ENCODE measurements at places on chromosomes 1 and 21. TPM values are rescaled to one million over a fixed set of nuclear protein-coding genes. Genes with fewer than 3 reads are reported as not detected.

OR4F29 gene
- 0.31 TPM for total RNA-seq

KRTAP7-1 gene
- not detected for total RNA-seq

GJA8 gene
- total RNA-seq = not detected

KRTAP12-3 gene
- total RNA-seq = not detected

PER3 gene
- total RNA-seq = 15.2 TPM

LRRC39 gene
- 0.34 TPM for total RNA-seq

ZSWIM5 gene
- 3.3 TPM for total RNA-seq

LY9 gene
- not detected for total RNA-seq

LCE1C gene
- not detected for total RNA-seq

RGS8 gene
- not detected for total RNA-seq

MYBPHL gene
- 0.18 TPM for total RNA-seq

- DNase-seq = no peak
Observed at GRCh38 chr21:45017039-45017960, 57.1 kb upstream of the ADARB1 start.

DNA sequence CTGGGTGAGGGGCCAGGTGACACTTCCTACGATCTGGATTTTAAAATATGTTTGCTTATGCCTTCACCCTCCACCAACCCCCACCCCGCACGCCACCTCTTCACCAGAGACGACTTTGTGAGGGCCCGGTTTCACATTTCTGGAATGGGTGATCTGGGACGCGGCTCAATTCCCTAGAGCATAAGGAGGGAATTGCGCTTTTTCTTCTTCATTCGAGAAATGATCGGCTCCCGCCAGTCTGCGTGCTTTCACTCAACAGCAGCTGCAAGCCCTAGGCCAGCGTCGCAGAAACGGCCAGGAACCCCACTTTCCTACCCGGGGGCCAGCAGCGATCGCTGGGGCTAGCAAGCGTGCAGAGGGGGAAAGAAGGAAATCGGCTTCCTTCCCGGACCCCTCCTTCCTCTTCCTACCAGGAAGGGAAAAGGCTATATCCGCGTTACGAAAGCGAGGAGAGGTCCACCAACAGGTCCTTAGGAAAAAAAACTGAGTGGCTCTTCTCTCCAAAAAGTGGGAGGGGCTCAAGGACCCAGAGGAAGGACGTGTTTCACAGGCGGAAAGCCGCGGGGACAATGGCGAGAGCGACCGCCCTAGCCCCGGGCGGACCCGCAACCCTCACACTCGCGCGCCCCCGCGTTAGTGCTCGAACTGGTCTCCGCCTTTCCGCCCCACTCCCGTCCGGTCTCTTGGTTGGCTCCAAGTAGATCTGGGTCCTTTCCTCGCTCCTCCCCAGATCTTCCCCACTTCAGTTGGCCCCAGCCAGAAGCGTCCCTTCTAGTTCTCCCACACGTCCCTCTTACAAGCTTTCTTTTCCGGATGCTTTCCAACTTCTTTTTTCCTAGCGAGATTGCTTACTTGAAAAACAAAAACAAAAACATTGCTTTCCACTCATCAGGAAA lies 1.1 kb upstream of the ADAMTS1 start:
- DNase-seq = peak; percentile 70

DNA sequence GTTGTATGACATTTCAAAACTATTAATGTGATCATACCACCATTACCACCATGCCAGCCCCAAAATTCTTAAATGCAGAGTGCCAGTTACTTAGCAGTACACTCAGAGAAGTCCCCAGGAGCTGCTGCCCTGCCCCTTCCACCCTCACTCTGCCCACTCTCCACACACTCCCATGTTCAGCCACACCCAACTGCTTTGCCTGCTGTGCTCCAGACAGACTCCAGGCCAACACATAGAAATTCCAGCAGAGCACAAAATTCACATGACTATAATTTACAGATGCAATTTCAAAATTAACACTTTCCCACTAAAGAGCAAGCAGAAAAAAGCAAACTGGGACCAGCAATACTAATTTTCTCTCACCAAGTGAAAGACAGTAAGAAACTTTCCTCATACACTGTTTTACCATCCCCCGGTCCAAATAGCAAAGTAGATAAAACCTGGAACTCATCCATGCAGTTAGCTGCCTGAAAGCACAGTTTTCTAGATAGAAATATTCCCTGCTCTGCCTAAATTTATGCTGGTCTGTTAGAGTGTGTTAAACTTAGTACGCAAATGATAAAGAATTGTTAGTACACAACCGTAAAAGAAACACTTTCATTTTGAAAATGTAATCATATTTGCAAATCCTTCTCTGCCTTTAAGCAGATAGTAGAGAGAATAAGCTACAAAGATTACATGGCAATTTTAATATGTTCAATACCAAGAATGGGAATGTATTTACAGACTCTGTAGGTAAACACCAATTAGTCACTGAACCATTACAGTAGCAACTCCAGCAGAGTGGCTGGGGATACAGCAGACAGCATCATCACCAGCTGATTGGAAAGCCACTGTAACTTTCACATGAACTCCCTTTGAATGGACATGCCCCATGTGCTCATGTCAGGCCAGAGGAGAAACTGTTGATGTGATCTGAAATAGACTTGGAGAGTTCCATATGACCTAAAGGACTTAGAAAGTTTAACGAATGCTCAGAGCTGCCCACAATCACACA lies 176.5 kb downstream of the VAV3 start:
- no peak for DNase-seq

DNA sequence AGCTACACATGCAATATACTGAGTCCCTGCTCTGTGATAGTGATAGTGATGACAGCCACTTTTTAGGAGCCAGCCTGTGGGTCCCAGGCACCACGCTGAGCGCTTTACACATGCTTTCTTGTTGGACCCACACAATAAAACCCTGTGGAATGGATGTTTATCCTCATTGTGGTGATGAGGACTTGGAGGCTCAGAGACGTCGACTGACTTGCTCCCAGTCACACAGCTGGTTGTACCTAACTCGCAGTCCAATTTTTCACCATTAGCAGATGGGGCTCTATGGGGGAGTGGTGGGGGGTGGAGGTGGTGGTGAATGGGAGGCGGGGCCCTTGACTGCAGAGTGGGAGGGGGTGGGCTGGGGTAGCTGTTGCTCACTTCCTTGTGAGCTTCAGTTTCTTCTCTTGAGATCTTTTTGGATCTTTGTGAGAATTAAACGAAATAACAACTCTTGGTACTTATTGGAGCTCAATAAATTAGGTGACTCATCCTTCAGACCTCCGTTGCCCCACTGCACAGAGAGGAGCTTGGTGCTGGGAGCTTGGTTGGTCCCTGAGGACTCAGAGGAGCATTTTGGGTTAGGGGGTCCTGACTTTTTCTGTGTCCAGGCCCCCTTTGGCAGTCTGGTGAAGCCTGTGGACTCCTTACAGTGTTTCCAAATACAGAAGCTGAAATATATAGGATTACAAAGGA lies 61.8 kb upstream of the CD1D start:
- DNase-seq = no peak

GRCh38 chr1:67644566-67644965 lies 40.4 kb upstream of the GADD45A start:
- no peak for DNase-seq

DNA sequence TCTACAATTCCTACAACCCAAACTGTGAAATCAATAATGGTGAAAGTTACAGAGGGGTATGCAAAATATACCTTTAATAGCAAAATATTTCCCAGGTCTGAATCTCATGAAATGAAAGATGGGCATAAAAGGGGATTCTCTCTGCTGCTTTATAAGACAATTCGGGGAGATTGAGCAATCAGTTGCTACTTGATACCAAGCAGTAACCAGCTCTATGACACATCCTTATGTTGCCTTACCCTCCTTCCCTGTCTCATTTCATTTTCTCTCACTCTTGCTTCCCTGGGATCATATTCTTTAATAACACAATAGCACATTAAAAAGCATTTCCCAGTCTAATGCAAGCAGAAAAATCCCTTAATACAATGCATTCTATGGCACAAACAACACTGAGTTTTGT lies 29.0 kb downstream of the ZSWIM5 start:
- no peak for DNase-seq

GRCh38 chr21:38323721-38324531 lies 67.1 kb downstream of the KCNJ15 start:
- DNase-seq = no peak

DNA sequence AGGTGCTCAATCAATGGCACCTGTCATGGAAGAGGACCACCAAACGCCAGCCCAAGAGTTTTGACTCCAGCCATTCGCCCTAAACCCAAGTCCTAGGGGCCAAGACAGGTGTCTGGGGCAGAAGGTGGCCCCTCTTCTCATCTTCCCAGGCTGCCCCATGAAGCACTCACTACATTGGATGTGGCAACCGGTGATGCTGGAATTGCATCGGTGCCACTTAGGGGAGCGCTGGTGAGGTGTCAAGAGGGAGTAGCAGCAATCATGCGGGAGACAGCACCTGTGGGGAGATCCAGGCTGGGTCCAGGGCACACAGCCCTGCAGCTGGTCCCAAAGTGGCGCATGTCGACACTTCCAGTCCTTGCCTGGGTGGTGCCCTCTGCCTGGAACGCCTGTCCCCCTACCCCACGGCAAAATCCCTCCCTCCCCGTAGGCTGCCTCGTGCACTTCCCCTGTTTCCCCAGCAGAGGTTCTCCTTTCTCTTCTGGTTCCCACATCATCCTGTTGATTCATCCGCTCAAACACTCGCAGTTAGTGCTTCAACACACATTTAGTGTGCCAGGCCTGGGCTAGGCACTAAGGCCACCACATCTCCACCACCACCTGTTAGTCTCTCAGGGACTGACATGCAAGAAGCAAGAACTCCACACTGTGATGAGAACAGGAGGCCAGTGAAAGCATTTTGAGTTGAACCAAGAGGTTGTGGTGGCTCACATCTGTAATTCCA lies 18.5 kb downstream of the PLA2G2D start:
- DNase-seq = peak; percentile 58

DNA sequence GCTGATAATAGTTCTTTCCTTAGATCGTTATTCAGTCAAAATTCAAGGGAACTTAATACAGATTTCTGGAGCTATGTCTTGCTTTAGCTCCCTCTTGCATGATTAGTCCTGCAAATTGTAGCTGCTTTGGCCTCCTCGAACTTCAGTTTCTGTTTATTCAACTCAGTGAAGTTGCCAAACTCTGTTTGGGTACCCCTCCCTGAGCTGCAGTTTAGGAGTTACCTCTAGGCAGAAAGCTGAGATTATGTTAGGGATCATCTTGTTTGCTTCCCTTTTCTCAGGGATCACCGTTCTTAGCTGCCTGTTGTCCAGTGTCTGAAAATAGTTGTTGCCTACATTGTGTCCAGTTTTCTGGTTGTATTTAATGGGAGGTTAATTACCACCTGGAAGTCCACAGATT lies 43.5 kb downstream of the SNX27 start:
- DNase-seq = no peak

DNA sequence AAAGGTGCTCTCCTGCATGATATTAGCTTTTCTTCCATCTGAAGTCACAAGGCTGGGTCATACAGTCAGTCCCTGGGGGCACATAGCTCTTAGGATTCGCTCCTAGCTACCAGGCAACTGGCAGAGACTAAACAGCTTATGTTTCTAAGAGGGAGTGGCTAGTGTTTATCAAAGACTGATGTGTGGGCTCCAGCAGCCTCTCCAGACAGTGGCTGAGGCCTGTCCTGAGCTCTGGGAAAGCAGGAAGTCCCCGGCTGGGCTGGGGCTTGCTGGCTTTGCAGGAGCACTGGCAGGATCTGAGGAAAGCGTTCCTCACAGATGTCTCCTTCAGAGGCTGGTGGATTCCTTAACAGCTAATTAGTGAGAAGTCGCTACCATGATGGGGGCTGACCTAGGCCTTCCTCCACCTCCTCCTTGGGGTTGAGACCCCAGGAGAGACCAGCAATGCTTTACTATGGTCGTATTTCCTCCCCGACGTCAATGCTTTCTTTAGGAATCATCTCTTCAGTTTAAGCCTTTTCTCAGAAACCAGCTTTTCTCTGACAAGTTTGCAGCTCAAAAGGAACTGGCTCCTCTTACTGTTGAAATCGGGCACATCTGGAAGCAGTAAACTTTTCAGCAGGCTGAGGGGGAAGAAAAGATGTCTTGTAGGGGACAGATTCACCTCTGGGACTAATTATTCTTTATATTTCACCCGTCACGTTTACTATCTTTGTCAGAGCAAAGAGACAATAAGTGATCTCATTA lies 33.5 kb upstream of the HHAT start:
- DNase-seq = peak; percentile 26

DNA sequence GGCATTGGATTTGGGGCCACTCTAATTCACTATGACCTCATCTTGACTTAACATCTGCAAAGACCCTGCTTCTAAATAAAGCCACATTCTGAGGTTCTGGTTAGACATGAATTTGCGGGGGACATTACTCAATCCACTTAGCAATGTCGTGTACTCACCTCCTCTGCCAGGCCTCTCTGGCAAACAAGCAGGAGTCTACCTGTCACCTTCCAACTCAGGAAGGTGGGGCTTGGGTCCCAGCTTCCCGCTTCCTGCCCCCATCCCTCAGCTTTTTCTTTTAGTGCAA lies 177.8 kb downstream of the PSMG1 start:
- no peak for DNase-seq

DNA sequence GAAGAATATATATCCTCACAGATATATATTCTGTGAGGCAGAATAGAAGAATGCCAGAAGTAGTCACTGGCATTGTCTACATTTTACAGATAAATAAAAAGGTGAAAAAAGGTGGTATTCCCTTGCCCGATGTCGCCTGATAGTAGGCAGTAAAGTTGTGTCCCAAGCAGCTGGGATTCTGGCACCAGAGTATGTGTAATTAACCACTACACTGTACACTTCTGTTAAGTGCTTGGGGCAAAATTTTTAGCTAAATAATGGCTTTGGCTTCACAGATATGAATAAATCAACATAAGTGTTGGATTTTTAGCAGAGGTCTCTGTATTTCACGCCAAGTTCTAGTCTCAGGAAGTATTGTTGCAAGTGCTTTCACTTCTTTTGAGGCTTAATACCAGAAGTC lies 13.3 kb upstream of the CASQ2 start:
- DNase-seq = no peak

GRCh38 chr1:100187912-100188311 lies 9.9 kb upstream of the LRRC39 start:
- peak; percentile 13 for DNase-seq

- DNase-seq = no peak
Observed at GRCh38 chr1:246726255-246726679, 2.1 kb downstream of the SCCPDH start.

- DNase-seq = peak; percentile 45
Observed at GRCh38 chr1:66725885-66726665, 26.2 kb upstream of the DYNLT5 start.

- no peak for DNase-seq
Observed at GRCh38 chr1:179550746-179551682, 24.7 kb downstream of the NPHS2 start.
